ENCODE measurements at places on chromosomes 16 and 17. TPM values are rescaled to one million over a fixed set of nuclear protein-coding genes. Genes with fewer than 3 reads are reported as not detected.

GRCh38 chr17:47735536-47736011 is 2.5 kb downstream of the TBX21 start:
- no peaks in the 10 kb centered on the region for H3K36me3 ChIP-seq
- H3K27me3 ChIP-seq = peaks cover 45% of the 10 kb centered on the region
- no peak for DNase-seq

DNA sequence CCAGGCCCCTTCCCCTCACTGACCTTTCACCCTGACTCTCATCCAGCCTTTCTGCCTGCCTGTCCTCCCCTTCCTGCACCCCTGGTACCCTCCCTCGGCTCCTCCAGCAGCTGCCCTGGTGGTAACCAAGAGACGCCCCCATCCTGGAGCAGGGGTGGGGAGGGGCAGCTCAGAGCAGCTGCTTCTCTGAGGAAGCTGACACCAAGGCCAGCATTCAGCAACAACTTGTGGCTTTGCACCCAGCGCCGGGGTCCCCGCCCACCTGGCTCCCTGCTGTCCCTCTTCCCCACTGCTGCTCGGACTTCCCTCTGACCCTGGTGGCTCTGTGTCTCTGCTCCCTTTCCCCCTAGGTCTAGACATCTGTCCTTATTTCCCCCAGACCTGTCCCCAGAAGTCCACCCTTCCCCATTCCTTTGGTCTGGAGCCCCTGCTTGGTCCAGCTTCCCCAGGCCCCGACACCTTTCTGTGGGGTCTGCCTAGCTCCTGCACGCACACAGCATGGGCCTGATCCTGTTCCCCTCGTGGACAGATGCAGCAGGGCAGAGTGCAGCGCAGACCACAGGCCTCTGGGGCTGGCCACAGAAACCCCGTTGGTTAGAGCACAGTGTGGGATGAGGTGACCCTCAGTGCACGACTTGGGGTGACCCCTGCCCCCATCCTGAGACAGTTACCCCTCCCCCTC is 1.2 kb upstream of the ATP2A1 start:
- DNase-seq = no peak
- no peak overlapping the region for H3K27ac ChIP-seq
- peaks cover 27% of the 10 kb centered on the region for H3K36me3 ChIP-seq
- H3K4me1 ChIP-seq = peaks cover 11% of the 10 kb centered on the region
- H3K27me3 ChIP-seq = no peaks in the 10 kb centered on the region

GRCh38 chr17:28726226-28726626 is at the start of gene TLCD1:
TSS of gene TLCD1 (minus strand) at chr17:28726233. CDS start at chr17:28726097, 136 bp downstream.
- DNase-seq = peak; percentile 87
- no peaks in the 10 kb centered on the region for H3K27me3 ChIP-seq
- H3K4me3 ChIP-seq = peak within 1 kb of the TSS; percentile 83
- H3K36me3 ChIP-seq = peaks cover 44% of the 10 kb centered on the region
- H3K4me1 ChIP-seq = peaks cover 52% of the 10 kb centered on the region

- H3K27me3 ChIP-seq = peaks cover 4% of the 10 kb centered on the region
- peaks cover 17% of the 10 kb centered on the region for H3K4me1 ChIP-seq
- DNase-seq = no peak
Observed at GRCh38 chr17:38428643-38429371, 543 bp downstream of the ARHGAP23 start.

DNA sequence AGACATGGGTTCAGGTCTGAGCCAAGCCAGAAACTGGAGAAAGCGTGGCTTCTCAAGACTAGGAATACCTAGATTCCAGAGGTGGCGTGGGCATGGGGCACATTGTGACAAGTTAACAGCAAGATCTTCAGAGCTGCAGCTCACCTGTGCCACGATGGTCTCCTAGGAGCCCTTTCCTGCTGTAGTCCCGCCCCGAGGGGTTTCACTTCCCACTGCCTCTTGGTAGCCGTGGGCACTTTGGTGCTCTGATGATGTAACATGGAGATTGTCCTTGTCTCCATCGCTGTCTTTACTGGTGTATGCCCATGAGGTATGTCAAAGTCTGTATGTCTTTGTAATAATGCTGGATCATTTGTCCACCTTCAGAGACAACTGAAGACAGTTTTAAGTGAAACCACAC is 89.7 kb downstream of the WWOX start:
- H3K4me3 ChIP-seq = no peak overlapping the region
- DNase-seq = no peak
- no peaks in the 10 kb centered on the region for H3K4me1 ChIP-seq
- H3K27me3 ChIP-seq = peaks cover 11% of the 10 kb centered on the region
- H3K36me3 ChIP-seq = no peaks in the 10 kb centered on the region
- no peak overlapping the region for H3K27ac ChIP-seq

- H3K36me3 ChIP-seq = peaks cover 29% of the 10 kb centered on the region
- no peak overlapping the region for H3K27ac ChIP-seq
- no peaks in the 10 kb centered on the region for H3K27me3 ChIP-seq
- no peak overlapping the region for H3K4me3 ChIP-seq
Observed at GRCh38 chr17:2412561-2413021, 11.7 kb upstream of the MNT start.

- peaks cover 39% of the 10 kb centered on the region for H3K4me1 ChIP-seq
- no peaks in the 10 kb centered on the region for H3K36me3 ChIP-seq
- H3K4me3 ChIP-seq = no peak overlapping the region
- no peak overlapping the region for H3K27ac ChIP-seq
- H3K27me3 ChIP-seq = no peaks in the 10 kb centered on the region
Observed at GRCh38 chr16:11152677-11153331, 103.2 kb downstream of the SOCS1 start.

- peak; percentile 3 for DNase-seq
- H3K36me3 ChIP-seq = no peaks in the 10 kb centered on the region
- H3K27me3 ChIP-seq = peaks cover 28% of the 10 kb centered on the region
- H3K27ac ChIP-seq = no peak overlapping the region
- no peak overlapping the region for H3K4me3 ChIP-seq
- H3K4me1 ChIP-seq = peaks cover 6% of the 10 kb centered on the region
Observed at GRCh38 chr17:50268026-50268425, 6.2 kb upstream of the TMEM92 start.

- H3K36me3 ChIP-seq = no peaks in the 10 kb centered on the region
- H3K27me3 ChIP-seq = peaks cover 8% of the 10 kb centered on the region
- no peaks in the 10 kb centered on the region for H3K4me1 ChIP-seq
- no peak overlapping the region for H3K4me3 ChIP-seq
Observed at GRCh38 chr16:49811644-49812334, 44.1 kb downstream of the ZNF423 start.

DNA sequence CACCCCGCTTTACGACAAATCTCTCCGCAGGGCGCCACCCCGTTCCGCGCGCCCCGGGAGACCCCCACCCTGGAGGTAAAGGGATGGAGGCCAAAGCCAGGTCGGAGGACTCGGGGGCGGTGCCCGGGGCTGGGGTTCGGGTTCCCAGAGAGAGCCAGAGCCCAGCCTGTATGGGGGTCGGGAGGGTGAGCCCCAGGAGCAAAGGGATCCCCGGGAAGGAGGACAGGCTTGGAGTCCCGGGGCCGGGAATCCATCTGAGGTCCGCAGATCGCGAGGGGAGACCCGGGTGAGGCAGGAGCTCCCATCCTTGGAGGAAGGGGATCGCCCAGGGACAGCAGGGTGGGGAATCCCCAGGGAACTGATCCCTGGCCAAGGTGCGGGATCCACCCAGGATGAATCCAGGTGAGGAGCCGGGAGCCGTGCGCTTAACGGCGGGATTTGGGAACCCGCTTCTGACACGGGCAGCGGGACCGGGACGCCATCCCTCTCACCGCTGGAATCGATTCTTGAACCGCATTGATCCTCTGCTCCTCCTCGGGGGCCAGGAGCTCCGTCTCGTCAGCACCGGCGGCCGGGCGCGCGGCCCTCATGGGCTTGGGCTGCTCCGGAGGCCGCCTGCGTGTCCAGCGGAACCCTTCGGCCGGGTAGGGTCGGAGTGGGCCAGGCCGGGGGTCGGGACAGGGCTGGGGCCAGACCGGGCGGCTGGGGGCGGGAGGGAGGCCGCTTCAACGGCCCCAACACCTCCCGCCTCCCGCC is at the start of gene MMD:
Gene MMD (minus strand): TSS at position 657 of the 756 bp plus-strand sequence. CDS start 140 bp downstream, at position 517.
- H3K27me3 ChIP-seq = no peaks in the 10 kb centered on the region
- DNase-seq = peak; percentile 51
- H3K36me3 ChIP-seq = no peaks in the 10 kb centered on the region
- H3K4me1 ChIP-seq = peaks cover 11% of the 10 kb centered on the region

DNA sequence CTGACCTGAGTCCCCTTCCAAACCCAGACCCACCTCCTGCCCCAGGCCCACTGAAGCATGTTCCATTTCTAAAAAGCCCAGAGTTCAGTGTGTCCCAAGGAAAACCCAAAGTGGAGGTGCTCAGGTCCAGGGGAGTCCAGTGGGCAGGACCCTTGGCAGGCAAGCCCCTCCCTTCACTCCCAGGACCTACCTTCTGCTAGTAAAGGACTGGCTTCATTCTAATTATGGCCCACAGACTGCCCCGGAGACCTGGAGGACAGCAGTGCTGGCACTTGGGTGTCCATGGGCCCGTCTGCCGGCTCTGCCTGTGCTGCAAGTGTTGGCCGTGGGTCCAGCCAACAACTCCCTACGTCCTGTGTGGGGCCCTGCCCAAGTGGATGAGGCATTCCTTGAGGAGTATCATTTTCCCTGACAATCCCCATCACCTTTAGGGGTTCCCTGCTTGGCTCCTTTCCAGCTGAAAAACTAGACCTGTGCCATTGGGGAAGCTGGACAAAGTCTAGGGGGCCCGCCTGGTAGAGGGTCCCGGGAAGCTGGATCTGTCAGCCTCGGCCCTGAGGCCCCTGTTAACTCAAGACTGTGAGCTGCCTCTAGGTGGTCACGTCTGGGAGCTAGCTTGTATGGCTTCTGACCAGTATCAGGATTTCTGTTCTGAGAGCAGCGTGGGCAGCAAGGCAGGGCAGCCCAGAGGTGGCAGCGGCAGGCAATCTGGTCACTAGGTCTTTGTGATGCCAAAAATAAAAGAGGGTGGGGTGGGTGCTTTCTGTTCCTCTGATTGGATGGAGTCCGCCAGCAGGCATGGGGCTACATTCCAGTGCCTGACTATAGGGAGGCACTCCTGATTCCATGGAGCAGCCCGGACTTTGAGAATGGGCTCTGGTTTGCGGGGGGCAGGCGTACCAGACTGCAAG is 8.2 kb downstream of the CBX2 start:
- H3K27me3 ChIP-seq = no peaks in the 10 kb centered on the region
- no peak overlapping the region for H3K27ac ChIP-seq
- 0 out of 3 replicates have a peak, but pooled peaks cover 3% of the 10 kb centered on the region for H3K4me1 ChIP-seq
- no peak for DNase-seq
- no peak overlapping the region for H3K4me3 ChIP-seq

- H3K36me3 ChIP-seq = no peaks in the 10 kb centered on the region
- H3K27me3 ChIP-seq = no peaks in the 10 kb centered on the region
- no peak overlapping the region for H3K4me3 ChIP-seq
- peaks cover 44% of the 10 kb centered on the region for H3K4me1 ChIP-seq
Observed at GRCh38 chr17:41672153-41672552, 16.5 kb upstream of the EIF1 start.

GRCh38 chr17:76280650-76281049 is 15.5 kb downstream of the UBALD2 start:
- H3K4me1 ChIP-seq = peaks cover 2% of the 10 kb centered on the region
- no peaks in the 10 kb centered on the region for H3K27me3 ChIP-seq
- H3K4me3 ChIP-seq = no peak overlapping the region
- no peak overlapping the region for H3K27ac ChIP-seq
- no peaks in the 10 kb centered on the region for H3K36me3 ChIP-seq

- H3K27me3 ChIP-seq = peaks cover 7% of the 10 kb centered on the region
- no peak overlapping the region for H3K4me3 ChIP-seq
- H3K4me1 ChIP-seq = no peaks in the 10 kb centered on the region
- no peaks in the 10 kb centered on the region for H3K36me3 ChIP-seq
- DNase-seq = no peak
Observed at GRCh38 chr17:59487161-59487873, 78.1 kb upstream of the DHX40 start.

GRCh38 chr17:42392692-42393415 is 4.6 kb upstream of the STAT3 start:
- no peaks in the 10 kb centered on the region for H3K27me3 ChIP-seq
- no peak overlapping the region for H3K27ac ChIP-seq
- no peaks in the 10 kb centered on the region for H3K36me3 ChIP-seq
- no peak overlapping the region for H3K4me3 ChIP-seq
- peaks cover 3% of the 10 kb centered on the region for H3K4me1 ChIP-seq
- no peak for DNase-seq

- H3K27me3 ChIP-seq = no peaks in the 10 kb centered on the region
- peaks cover 16% of the 10 kb centered on the region for H3K4me1 ChIP-seq
- DNase-seq = no peak
- no peaks in the 10 kb centered on the region for H3K36me3 ChIP-seq
- no peak overlapping the region for H3K27ac ChIP-seq
Observed at GRCh38 chr16:31206776-31207175, 4.2 kb upstream of the PYCARD start.

DNA sequence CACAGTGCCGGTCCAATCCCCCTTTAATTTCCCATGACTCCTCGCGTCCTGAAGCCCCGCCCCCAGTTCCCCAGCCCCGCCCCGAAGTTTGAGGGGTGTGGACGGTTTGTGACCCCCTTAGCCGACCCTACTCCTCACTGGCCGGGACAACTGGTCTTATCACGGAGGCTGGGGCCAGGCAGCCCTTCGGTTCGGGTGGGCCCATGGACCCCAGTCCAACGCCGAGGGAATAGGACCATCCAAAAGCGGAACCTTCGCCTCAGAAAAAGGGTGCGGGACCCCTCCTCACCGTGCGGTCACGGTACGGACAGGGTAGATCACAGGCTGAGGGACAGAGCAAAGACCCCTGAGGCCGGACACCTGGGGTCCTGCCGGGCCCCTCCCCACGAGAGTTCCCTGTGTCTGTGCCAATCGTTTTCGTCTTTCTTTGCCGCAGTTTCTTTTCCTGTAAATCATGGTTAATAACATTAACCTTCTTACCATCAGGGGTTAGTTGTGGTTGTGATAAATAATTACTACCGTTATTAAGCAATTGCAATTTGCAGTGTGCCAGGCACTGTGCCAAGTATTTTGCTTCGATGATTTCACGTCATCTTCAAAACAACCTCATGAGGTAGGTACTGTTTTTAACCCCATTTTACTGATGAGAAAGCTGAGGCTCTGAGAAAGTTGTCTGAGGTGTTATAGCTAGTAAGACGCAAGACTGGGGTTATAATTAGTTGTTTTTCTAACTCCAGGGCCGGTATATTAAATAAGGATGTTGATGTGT is 543 bp downstream of the TMUB2 start:
- H3K27ac ChIP-seq = peak overlapping the region; percentile 97
- H3K4me3 ChIP-seq = peak overlapping the region; percentile 93
- peak; percentile 85 for DNase-seq
- no peaks in the 10 kb centered on the region for H3K27me3 ChIP-seq
- H3K4me1 ChIP-seq = peaks cover 13% of the 10 kb centered on the region
- peaks cover 50% of the 10 kb centered on the region for H3K36me3 ChIP-seq

SMTNL2 gene
- total RNA-seq = not detected

FLCN gene
- total RNA-seq = 33.5 TPM

CD300LG gene
- total RNA-seq = not detected

CDH16 gene
- not detected for total RNA-seq

RETREG3 gene
- total RNA-seq = 39.0 TPM

PRKCB gene
- total RNA-seq = 214 TPM

TEDC2 gene
- total RNA-seq = 43.0 TPM

TP53TG3B gene
- 0.66 TPM for total RNA-seq

Data from K562 (cell line).